ENCODE measurements at places on chromosomes 16 and 17.
A peak's percentile ranks its signal among the peaks of the same experiment; 100 is the strongest.

GRCh38 chr17:1793447-1793806 lies 31.6 kb downstream of the SERPINF1 start:
- no peak for DNase-seq

GRCh38 chr17:7296189-7296861 lies 1.9 kb upstream of the YBX2 start:
- peak; percentile 79 for DNase-seq

GRCh38 chr16:68756239-68756915 lies 19.3 kb downstream of the CDH1 start:
- DNase-seq: no peak

GRCh38 chr16:4261557-4262172 lies 11.2 kb downstream of the TFAP4 start:
- DNase-seq: peak; percentile 21

GRCh38 chr16:85286951-85287814 lies 174.9 kb upstream of the CIBAR2 start:
- DNase-seq: peak; percentile 48

GRCh38 chr16:64957246-64957645 lies 164.6 kb downstream of the CDH11 start:
- no peak for DNase-seq

- no peak for DNase-seq
Measured at GRCh38 chr16:89034971-89035668, 58.1 kb upstream of the CBFA2T3 start.

- peak; percentile 64 for DNase-seq
Measured at GRCh38 chr16:80614908-80615671, 74.3 kb downstream of the DYNLRB2 start.

GRCh38 chr16:80596507-80597207 lies 55.9 kb downstream of the DYNLRB2 start:
- no peak for DNase-seq

DNA sequence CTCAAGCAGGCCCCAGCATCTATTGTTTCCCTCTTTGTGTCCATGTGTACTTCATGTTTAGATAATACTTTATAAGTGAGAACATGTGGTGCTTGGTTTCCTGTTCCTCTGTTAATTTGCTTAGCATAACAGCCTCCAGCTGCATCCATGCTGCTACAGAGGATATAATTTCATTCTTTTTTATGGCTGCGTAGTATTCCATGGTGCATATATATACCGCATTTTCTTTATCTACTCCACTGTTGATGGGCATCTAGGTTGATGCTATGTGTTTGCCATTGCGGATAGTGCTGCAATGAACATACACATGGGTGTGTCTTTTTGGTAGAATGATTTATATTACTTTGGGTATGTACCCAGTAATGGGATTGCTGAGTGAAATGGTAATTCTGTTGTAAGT lies 31.4 kb upstream of the SCNN1B start:
- no peak for DNase-seq

DNA sequence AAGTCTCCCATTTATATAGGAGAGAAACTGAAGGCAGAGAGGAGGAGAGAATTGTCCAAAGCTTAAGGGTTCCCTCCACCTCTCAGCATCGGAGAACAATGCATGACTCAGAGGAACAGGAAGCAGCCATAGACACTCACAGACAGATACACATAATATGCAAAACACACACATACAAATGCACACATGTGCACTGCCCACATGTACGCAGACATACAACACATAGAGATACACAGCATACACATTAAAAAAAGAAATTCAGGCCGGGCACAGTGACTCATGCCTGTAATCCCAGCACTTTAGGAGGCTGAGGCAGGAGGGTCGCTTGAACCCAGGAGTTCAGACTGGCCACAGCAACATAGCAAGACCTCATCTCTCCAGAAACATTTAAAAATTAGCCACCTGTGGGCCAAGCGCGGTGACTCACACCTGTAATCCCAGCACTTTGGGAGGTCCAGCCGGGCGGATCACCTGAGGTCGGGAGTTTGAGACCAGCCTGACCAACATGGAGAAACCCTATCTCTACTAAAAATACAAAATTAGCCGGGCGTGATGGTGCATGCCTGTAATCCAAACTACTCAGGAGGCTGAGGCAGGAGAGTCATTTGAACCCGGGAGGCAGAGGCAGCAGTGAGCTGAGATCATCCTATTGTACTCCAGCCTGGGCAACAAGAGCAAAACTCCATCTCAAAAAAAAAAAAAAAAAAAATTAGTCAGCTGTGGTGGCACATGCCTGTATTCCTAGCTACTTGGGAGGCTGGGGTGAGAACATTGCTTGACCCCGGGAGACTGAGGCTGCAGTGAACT lies 11.3 kb downstream of the ERAL1 start:
- no peak for DNase-seq

GRCh38 chr17:45341533-45342158 lies 24.8 kb upstream of the MAP3K14 start:
- DNase-seq: peak; percentile 88

DNA sequence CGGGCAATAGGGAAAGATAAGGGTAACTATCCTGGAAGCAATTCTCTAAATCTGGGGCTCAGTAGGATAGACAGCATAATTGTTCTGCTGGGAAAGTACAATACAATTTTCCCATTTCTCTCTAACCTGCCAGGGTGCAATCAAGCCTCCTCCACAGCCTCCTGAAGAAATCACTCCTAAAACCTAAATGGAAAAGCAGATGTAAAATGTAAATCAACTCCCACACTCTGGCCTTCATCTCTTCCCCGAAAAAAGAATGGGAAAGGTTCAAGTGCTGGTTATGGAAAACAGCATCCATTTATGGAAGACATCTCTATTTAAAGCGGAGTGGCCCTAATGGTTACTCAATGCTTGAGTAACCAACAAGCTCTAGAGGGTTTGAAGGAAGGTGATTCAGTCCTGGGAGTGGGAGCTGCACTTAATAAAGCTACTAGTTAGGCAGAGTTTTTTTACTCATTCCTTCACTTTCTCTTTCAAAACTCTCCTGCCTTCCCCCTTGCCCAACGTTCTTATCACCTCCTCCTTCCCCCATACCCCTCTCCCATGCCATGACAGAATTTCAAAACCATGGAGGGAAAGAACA lies 5.1 kb downstream of the MMD start:
- no peak for DNase-seq

GRCh38 chr17:21146362-21147015 lies 19.7 kb downstream of the DHRS7B start:
- DNase-seq: peak; percentile 75

GRCh38 chr16:86317813-86318650 lies 192.3 kb upstream of the FOXF1 start:
- DNase-seq: no peak

DNA sequence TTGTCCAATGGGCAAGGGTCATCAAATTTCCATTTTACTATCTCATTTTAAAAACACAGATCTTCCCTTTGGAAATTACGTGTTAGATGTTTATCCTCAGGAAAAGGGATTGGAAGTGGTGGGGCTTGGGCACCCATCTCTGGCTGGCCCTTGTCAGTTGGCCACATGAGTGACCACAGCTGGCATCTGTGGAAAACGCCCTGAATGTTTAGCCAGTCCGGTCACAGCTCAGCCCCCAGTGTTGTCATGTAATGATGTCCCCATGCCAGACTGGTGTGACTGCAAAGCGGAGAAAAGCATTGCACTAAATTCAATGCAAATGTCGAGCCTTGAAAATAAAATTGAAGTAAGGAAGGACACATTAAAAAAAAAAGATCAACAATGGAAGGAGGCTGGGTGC lies 53.0 kb downstream of the TMC6 start:
- DNase-seq: no peak

GRCh38 chr17:15462976-15463772 lies 4.2 kb downstream of the CDRT4 start:
- DNase-seq: peak; percentile 87

GRCh38 chr17:32484628-32485027 lies 2.2 kb upstream of the CDK5R1 start:
- DNase-seq: no peak

DNA sequence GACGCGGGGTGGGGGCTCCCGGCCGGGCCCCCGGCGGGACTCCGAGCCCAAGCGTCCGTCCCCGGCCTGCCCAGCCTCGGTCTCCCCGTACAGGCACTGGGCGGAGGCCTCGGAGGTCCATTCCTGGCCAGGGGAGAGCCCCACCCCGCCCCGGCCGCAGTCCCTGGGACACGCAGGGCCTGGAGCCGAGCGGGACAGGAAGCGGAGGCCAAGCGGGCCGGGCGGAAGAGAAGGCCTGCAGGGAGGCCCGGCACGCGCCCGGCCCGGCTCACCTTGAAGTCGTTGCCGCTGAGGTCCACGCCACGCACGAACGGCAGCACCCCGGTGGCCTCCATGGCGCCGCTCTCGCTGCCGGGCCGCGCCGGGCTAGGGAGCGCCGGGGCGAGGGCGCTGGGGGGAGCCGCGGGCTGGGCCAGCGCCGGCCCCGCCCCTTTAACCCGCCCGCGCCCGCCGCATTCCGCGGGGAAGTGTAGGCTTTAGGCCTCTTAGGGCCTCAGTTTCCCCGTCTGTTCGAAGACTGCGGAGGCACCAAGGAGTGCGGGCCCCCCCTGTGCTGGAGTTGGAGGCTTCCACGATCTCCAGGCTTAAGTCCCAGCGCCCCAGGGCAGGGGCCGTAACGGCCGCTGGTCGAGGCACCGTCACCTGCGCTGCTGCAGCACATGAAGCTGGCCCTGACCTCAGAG lies at the start of gene FLII:
TSS of gene FLII (minus strand) at position 383 of the 683 bp plus-strand sequence. CDS start at position 335, 48 bp downstream.
- DNase-seq: peak; percentile 46

DNA sequence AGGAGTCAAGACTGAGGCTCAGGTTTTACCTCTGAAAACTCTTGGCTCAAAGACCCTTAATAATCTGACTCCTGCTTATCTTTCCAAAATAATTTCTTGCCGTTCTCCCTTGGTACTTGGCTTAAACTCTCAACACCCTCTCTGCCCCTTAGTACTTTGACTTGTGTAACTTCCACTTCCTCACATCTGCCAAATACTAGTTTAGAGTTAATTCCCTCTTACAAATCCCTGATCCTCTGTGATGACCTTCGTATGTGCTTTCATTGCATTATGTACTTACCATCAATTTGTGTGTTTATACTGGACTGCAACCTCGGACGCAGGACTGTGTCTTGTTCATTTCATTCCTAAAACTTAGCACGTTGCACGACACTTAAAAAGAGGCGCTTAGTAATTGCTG lies 35.2 kb downstream of the ZNF207 start:
- DNase-seq: no peak

GRCh38 chr16:70685938-70686375 lies at the start of gene MTSS2:
MTSS2 (minus strand) TSS chr16:70686053; CDS start chr16:70685791, 262 bp downstream.
- DNase-seq: peak; percentile 89

GRCh38 chr17:2380950-2381649 lies 19.8 kb downstream of the MNT start:
- DNase-seq: no peak

DNA sequence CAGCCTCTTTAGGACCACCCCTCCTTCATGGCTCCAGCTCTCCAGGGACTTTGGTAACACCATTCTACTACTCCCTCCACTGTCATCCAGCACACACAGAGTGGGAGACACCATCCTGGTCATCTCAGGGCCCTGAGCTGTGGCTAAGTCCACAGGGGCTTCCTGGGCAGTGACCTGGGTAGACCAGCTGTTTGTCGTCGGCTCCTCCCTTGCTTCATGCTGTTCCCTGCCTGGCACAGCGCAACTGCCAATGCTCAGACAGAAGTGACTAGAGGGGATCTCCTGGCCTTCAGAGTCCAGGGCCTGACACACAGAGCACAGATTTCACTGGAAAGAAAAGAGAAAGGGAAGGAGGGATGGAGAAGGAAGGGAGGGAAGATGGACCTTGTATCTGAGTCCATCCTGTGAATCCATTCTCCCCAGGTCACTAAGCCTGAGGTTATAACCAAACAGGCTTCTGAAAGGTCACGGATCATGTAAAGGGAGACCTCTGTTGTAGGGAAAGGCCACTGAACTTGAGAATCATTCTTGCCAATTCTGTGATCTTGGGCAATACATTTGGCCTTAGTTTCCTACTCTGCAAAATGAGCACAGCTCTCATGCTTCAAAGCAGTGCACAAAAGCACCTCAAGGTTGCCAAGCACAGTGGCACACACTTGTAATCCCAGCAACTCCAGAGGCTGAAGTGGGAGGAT lies 18.5 kb upstream of the PHB1 start:
- DNase-seq: no peak

GRCh38 chr17:45345554-45346215 lies 28.9 kb upstream of the MAP3K14 start:
- DNase-seq: peak; percentile 92

DNA sequence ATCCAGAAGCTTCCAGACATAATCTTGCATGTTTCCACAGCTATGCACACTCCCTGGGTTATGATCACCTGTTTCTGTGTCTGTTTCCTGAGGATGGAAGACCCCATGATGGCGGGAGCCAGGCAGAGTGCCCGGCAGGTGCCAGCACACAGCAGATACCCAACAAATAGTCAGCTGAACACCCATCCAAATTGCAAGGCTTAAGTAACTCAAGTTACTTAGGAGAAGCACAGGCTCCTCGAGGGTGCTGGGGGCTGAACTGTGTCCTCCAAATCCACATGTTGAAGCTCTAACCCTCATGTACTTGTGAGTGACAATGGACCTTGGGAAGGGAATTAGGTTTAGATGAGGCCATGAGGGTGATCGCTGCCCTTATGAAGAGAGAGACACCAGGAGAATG lies 79.5 kb upstream of the DOC2B start:
- DNase-seq: no peak

Measured in AG10803 (cell line).